Stimulated activated CD8-positive, alpha-beta memory T cell treated with anti-CD3 and anti-CD28 coated beads, Interleukin-7, amount 100 ng/mL, for 1 hour (primary cell): ENCODE measurements at places on chromosomes 7 and 10.
A peak's percentile ranks its signal among the peaks of the same experiment; 100 is the strongest.

GRCh38 chr7:36945612-36946400, 221.5 kb upstream of the AOAH start:
- no peak for DNase-seq

- no peak for DNase-seq
These were observed 652.7 kb downstream of the ANKRD7 start for GRCh38 chr7:118877187-118877586.

DNA sequence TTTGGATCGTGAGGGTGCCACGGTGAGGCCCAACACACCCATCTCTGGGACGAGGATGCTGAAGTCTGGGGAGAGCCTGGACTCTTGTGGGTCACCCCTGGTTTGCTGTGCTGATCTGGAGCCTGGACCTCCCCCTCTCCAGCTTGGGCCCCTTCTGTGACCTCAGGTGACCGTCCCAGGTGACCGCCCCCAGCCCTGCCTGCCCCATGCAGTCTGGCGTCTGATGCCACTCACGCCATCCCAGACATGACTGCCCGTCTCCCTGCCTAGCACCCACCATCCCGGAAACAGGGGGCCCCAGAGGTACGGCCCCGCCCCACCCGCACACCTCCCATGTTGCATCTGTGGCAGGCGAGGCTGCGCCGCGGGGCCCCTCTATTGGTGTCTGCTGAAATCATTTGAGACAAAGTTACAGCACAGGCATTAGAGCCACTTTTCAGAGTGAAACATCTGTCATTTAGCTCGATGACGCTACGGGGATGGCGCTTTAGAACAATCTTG, 21.1 kb downstream of the UNCX start:
- DNase-seq = no peak

DNA sequence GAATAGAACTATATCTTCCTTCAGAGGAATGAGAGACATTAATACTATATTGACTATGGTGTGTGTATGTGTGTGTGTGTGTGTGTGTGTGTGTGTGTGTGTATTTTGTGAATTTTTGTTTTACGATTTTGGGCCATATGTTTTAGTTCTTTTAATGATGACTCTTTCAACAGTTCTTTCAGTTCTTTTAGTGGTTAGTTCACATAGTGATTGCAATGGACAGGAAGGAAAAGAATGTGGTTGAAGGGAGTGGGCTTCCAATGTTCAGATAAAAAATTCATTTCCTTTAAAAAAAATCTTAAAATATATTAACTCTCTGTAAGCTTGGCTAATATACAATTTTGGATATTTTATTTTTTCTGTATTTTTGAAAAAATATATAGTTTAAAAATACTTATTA, 315.7 kb upstream of the DGKB start:
- no peak for DNase-seq

- no peak for DNase-seq
These were observed 10.1 kb downstream of the HNRNPA2B1 start for GRCh38 chr7:26190417-26190869.

GRCh38 chr7:140990193-140990962, 24.4 kb downstream of the MRPS33 start:
- no peak for DNase-seq

GRCh38 chr10:85959239-85959638, 407.4 kb downstream of the GRID1 start:
- no peak for DNase-seq

DNA sequence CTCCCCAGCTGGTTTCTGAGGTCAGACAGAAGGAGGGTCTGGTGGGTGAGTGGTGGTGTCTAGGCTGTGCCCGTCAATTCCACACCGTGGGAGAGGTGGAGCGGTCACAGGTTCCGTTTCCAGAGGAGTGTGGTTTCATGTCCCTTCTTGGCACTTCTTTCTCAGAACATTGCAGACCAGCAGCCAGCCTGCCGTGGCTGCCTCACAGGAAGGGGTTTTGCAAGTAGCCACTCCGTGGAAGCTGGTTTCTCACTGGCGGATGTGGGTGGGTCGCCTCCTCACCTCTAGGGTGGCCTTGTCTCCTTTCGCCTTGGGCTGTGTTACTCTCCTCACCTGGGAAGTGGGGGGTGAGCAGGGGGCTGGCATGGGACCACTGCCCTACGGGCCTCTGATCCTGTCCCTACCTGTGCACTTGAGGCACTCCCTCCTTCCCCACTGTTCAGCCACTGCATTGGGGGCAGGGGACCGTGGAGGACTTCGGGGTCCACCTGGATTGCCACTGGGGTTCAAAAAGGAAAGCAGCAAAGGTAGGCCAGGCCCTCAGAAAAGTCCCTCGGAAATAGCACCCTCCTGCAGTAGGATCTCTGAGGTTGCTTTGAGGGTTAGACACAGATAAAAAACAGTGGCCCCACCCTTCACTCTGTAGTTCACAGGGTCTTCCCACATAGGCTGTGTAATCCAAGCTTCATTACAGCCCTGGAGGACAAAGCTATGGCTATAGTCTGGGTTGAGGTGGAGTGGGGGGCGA, 33.9 kb downstream of the TSPAN14 start:
- peak; percentile 29 for DNase-seq

GRCh38 chr10:17586821-17587234, 30.3 kb downstream of the HACD1 start:
- DNase-seq = no peak

DNA sequence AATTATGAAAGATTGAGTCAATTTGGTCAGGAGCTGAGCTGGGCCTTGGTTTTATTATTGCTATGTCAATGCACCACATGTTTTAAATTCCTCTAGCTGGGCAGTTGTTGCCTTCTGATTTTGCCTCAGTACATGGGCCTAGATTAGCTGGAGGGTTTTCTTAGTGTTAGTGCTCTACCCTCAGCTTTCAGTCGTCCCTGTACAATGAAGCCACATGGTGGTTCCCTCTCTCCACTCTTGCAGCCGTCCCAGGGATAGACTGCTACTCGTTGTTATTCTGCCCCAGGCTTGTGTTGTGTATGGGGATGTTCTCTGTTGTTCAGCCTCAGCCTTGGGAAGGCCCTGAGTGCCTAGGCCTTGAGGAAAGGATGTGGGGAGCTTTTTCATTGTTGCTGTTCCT, 37.0 kb downstream of the NHLRC2 start:
- DNase-seq = no peak

DNA sequence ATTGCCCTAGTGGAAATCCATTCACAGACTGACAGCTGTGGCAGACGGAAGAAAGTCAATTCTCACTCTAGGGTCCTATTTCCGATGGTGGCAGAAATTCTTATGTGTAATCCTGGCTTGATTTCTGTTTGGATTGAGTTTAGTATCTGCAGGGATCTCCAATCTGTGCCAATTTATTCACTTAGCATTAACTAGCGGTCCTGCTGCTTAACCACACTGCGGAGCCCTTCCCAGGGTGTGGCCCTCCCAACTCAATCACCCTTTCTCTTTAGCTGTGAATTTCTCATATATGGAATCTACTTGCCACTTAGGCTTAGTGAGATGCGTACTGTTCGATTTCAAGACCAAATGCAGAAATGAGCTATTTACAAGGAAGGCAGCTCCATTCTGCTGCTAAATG, 215.7 kb downstream of the SFMBT2 start:
- no peak for DNase-seq

DNA sequence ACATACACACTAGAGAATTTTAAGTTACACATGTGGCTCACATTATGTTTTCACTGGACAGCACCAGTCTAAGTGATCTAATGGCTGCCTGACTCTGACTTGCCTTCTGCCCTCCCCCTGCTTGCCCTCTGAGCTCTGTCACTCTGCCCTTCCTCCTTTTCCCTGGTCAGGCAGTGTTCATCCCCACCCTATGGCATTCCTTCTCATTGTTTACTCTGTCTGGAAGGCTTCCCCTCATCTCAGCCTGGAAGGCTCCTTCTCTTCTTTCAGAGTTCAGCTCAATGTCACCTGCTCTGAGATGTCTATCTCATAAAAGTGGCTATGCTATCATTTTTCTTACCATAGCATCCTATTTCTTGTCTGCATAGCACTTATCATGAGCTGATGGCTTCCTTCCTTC, 305.7 kb downstream of the BMPER start:
- no peak for DNase-seq

DNA sequence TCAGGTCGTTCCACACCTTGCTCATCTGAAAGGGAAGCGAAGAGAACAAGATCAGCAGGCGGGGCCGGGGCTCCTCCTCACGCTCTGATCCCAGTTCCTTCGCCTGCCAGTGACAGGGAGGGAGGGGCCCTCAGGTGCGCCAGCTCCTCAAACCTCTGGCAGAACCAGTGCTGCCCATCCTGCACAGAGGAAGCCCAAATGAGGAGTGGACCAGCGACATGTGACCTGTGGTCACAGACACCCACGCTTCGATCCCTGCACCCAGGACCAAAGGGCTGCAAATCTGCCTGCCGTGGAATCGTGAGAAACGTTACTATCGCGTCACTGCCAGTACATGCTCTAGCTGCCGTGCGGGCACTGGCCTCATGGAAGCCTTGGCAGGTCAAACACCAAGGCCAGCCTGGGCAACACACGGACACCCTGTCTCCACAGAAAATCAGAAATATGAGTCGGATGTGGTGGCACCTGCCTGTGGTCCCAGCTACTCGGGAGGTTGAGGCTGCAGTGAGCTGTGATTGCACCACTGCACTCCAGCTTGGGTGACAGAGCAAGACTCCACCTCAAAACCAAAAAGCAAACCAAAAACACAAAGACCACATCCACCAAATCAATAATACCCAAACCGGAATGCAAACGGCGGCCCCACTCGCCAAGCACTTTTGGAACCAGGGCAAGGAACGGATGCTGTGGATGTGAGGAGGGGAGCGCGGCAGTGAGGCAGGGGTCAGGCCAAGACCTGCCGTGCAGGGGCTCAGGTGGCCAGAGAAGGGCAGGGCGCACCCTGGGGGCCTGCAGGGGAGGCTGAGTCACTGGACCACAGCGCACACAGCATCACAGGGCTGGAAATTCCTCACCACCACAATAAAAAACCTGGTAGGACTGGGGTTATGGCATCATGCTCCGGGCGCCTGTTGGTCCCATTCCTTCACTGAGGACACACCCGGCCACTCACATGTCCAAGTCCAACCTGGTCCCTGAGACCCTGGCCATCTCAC, 13.4 kb downstream of the NUDT1 start:
- no peak for DNase-seq

GRCh38 chr7:116395141-116395791, 104.3 kb upstream of the CAV2 start:
- no peak for DNase-seq

GRCh38 chr7:96784597-96784996, 75.0 kb upstream of the SEM1 start:
- DNase-seq = no peak

DNA sequence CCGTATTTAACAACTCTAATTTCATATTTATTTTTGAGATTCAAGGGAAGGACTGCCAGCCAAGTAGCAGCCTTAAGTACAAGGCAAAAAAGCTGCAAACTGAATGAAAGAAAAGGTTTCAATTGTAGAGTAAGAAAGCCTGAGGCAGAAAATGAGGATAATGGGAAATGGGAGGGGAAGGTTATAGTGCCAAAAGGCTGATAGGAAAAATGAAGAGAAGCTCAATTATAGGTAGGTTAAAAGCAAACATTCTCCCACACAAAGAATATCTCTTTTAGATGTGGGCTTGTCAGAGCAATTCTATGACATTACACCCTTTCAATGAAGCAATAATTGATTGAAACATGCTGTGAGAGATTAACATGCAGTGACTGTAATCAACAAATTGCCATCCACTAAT, 175.3 kb downstream of the RAPGEF5 start:
- DNase-seq = no peak

GRCh38 chr10:126207851-126208250, 180.4 kb downstream of the ADAM12 start:
- no peak for DNase-seq

- DNase-seq = no peak
These were observed 104.3 kb downstream of the KCNMA1 start for GRCh38 chr10:77533146-77533886.

DNA sequence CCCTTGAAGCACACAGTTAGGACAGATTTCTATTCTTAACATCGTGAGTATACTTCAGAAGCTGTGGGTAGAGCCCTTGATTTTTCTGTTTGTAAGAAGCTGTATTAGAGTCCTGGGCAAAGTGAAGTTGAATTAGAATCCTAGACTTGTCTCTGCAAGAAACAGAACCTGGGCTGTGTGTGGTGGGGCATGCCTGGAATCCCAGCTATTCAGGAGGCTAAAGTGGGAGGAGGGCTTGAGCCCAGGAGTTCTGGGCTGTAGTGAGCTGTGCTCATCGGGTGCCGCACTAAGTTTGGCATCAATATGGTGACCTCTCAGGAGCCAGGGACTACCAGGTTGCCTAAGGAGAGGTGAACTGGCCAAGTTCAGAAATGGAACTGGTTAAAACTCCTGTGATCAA, 183.4 kb downstream of the GNAI1 start:
- no peak for DNase-seq

GRCh38 chr7:135970682-135971365, 6.3 kb downstream of the MTPN start:
- DNase-seq = no peak

DNA sequence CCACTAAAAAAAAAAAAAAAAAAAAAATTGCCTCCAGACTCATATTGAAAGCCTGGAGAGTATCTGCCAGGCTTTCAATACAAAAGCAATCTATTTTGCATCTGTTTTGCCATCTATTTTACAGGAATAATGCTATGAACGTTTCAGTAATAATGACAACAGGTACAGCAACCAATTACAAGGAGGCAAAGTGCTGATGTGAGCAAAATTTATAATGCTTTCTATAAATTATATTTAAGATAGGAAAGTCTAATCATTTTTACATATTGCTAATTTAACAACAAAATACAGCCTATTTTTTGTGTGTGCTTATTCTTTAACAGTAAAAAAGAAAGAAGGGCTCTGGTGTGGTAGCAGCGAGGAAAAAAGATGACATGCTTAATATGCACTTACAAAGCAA, 10.0 kb downstream of the WDR91 start:
- no peak for DNase-seq
